ENCODE measurements at places on chromosomes 11 and 22.

DNA sequence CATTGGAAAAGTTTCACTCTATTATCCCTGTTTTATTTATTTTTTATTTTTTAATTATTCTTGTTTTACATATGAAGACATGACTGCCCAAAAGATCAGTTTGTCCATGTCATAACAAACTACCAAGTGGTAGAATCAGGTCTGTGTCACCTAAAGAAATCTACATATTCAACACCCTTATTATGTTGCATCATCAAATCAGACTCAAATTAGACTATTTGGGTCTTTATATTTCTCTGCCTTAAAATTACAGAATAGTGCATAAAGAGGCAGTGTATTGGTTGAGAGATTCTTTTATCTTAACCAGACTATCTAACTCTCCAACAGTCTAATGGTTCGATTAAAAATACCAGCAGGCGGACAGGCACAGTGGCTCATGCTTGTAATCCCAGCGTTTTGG, 18.5 kb upstream of the ATP5MG start:
- no peak for DNase-seq

DNA sequence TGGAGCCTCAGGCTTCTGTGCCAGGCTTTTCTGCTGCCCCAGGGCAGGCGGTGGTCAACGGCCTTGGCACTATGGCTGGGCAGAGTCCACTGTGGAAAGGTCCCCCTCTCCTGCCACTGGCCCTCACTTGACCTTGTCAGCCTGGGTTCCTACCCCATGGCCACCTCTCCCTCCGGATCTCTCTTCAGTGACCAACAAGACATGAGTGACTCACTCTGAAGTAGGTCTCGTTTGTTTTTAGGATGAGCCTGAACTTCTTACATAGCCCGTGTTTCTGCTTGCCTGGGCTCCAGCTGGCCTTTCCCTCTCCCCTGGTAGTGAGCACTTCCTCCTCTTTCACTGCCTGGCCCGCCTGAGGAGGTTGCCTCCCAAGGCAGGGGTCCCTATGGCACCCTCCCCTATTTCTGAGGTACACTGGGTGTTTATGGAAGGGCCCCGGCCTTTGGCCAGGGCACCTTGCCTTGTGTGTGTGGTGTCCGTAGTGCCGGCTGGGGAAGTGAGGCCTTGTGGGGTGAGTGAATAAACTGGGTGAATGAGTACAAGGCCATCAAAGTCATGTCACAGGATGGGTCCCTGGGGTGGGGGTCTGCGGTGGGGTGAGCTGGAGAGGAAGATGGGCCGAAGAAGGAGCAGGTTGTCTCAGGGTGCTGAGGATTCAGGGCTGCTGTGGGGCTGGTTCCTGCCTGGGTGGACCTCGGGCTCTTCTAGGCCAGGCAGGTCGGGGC, 5.0 kb downstream of the SHANK3 start:
- no peak for DNase-seq

DNA sequence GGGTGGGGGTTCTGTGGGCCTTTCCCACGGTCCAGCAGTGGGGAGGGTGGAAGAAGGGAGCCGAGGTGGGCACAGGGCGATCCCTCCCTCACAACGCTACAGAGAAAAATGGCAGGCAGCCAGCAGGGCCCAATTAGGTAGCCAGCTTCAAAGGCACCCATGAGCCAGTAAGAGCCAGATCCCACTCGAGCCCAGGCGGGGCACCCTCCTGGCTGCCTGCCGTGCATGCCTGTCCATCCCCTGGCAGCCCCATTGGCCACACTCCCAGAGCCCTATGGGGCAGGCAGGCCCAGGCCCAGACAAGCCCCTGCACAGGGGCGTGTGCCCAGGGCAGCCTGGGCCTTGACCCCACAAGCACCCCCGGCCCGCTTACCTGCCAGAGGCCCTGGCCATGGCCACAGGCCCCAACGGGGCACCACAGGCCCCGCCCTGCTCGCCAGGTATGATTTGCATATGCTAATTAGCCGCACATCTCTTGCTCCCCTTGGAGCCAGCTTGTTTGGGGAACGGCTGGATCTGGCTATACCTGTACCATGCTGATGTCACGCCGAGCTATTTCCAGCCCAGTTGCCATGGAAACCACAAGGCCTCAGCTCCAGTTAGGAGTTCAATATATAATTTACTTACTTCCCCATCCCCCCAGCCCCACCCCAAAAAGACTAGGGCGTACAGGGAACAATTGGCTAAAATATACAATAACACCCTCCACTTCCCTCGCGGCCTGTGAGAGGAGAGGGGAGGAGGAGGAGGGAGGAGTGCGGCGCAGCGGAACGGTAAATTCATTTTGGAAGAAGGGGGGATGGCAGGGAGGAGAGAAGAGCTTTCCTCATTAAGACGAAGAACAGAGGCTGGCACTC, 47.5 kb upstream of the TCF20 start:
- DNase-seq = no peak

DNA sequence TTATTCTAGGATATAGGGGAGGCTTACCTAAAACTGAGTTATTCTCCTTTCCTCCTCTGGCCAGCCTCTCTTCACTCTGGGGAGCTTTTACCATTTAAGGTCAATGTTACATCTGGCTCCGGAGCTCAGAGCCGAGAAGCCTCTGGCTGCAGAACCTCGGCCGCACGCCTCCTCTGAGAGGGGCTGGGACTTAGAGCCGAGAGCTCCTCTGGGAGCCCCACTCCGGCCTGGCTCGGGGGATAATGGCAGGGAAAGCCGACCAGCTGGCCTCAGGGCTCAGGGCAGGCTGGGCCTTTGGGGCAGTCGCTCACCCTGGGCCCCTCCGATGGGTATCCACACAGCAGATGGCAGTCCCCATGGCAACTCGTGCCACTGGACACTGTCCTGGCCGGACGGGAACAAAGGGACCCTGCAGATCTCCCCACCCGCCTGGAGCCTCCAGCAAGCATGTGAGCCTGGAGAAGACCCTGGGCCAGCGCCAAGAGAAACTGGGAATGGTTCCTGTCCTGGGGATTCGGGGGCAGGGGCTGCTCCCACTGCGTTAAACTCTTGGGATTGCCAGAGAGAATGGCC, at the start of gene IRAG1:
Gene IRAG1, minus strand, starts transcription at position 247 of the 573 bp plus-strand sequence. Its CDS starts 153 bp downstream, at position 94.
- no peak for DNase-seq

DNA sequence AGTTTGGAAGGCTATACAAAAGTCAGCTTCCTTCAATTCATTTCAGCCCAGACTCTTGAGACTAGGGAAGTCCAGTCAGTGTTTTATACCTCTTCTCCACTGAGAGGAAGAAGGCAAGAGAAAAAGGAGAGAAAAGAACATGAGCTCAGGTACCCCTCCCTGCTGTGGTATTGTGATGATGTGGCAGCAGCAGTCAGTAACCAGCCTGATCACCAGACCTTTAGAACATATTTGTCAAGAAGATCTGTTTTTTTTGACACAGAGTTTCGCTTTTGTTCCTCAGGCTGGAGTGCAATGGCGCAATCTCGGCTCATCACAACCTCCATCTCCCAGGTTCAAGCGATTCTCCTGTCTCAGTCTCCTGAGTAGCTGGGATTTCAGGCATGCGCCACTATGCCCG, 21.2 kb upstream of the RPS13 start:
- no peak for DNase-seq

DNA sequence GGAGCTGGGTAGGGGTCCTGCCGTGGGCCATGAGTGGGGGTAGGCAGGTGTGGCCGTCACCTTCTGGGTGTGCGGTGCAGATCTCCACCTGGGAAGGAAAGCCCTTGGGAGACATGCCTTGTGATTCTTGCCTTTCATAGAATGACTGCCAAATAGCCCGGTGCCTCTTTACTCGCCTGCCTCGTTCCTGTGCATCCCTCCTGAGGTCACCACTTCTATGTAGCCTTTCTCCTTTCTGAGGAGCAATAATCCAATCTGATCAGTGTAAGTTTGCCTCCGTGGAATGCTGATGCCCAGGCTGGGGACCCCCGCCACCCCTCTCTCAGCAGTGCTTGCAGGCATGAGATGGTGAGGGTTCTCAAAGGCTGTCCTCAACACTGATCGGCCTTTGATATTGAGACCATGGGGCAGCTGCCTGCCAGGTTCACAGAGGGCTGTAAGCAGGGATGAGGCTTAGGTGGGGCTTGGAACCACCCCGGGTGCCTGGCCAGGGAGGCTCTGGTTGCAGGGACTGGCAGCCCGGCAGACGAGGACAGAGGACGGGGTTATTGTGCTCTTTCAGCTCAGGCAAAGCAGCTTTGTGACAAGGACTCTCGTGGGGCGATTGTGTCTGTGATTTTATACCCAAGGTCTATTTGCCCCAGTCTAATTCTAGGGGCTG, 86.1 kb upstream of the WNT7B start:
- no peak for DNase-seq

GRCh38 chr11:134464981-134465730, 53.1 kb upstream of the B3GAT1 start:
- no peak for DNase-seq

DNA sequence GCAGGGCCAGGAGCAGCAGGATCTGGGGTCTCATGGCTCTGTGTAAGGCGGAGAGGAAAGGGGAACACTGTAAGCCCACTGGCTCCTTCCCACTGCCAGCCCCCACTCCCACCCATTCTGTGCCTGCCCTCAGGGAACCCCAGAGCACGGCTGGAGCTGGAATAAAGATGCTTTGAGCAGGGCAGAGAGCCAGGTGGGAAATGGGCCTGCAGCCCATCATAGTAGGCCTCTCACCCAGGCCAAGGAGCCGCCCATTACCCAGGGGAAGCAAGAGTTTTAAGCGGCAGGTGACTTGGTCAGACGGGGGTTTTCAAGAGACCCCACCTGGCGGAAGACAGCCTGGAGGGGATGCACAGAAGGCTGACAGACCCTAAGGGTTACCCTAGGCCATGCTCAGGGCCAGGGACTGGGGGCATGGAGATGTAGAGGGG, 4.6 kb downstream of the LRRC32 start:
- peak; percentile 18 for DNase-seq
